Esophagus squamous epithelium (tissue), 5 donors: ENCODE measurements at places on chromosomes 6 and 20. TPM values are rescaled to one million over a fixed set of nuclear protein-coding genes. Genes with fewer than 3 reads are reported as not detected.

GRCh38 chr20:44215125-44215524 is 4.6 kb upstream of the OSER1 start:
- DNase-seq = no peak

DNA sequence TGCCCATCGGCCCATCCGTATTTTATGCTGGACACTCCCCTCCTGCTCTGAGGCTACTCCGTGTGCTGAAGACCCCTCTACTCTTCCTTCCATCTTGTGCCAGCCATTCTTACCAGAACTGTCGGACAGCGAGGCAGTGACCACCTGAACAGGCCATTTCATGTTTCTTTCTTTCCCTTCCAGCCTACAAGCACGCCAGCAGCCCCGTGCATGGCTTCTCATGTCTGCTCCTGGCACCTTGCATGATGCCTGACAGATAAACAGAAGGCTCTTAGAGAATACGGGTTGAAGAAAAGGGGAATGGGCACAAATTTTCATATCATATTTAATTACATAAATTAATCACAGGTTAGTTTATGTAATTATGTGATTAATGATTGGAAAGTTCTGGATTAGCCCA is 95.7 kb downstream of the ARID1B start:
- no peak for DNase-seq

DNA sequence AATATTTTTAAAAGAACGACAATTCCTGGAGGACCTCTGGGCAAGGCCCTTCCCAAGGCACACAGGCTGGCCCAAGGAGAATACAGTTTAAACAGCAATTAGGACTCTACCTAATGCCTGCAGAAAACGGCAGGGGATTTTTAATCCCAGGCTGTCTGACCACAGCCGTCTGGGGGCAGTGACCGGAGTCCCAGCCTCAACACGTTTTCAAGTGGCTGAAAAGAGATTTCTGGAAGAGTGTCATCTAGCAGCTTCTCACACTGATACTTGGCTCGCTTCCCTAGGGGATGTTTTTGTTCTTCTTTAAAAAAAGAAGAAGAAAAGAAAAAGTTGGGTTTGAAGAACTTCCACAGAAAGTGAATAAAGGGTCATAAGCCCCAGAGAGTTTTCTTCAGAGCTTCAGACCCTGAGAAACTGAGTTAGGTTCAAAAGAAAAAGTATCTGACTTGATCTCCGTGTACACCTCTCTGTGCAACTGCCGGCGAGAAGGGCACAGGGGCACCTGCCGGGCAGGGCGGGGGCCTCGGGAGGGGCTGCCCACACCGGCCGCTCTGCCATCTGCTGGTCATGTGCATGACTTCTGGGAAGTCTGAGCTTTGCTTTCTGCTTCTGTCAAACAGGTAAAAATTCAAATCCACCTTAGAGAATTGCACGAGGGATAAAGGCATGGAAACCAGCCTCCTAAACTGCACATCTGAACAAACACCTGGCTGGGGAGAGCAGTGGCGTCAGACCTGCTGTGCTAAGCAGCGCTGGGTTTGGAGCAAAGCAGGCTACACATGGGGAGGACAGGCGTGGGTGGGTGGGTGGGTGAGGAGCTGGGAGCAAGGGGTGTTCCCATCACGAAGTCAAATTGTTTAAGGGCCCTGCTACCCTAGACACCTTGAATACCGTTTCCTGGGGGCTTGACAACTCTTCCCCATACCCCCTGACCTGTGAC is 33.0 kb downstream of the RRBP1 start:
- no peak for DNase-seq

GRCh38 chr6:32087574-32088486 is 21.3 kb downstream of the TNXB start:
- no peak for DNase-seq

- DNase-seq = no peak
These were observed 25.5 kb downstream of the CLIC5 start for GRCh38 chr6:45990162-45990561.

Gene JAG1
- 182 TPM for total RNA-seq

Gene C6orf141
- total RNA-seq = 22.8 TPM

DNA sequence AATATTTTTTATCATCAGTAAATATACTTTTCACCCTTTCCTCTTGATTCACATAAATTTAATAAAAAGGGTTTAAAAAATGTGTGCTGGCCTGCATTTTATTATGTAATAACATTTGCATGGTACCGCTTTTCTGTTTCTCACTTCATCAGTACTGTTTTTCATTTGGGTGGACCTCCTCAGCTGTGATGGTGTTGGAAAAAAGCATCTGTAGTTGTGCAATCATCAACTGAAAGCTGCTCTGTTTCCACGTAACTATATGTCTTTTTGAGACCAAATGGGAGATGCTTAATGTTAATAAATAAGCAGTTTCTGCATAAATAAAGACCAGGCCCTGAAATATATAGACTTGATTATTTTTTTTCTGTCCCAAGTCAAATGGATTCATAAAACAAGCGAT is 31.6 kb upstream of the CENPW start:
- no peak for DNase-seq

DNA sequence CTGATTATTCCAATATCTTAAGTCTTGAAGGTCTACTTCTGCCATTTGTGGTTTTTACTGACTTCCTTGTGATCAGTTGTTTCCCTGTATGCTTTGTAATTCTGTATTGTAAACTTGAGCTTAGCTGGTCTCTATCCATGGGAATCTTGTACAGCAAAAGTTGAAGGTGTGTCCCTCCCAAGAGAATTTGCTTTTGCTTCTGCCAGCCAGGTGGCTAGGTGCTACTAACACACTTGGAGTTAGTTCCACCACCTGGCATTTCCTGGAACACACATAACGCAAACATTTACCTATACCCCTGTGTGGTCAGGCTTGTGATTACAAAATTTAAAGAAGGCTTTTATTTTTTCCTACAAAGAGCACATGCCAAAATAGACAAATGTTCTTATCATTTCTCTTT is 141.2 kb downstream of the GRM4 start:
- DNase-seq = no peak

Gene EFCAB8
- 0.38 TPM for total RNA-seq

- DNase-seq = no peak
These were observed 125.3 kb upstream of the EXOC2 start for GRCh38 chr6:818196-818595.
